ENCODE measurements at places on chromosomes 2 and 18.

DNA sequence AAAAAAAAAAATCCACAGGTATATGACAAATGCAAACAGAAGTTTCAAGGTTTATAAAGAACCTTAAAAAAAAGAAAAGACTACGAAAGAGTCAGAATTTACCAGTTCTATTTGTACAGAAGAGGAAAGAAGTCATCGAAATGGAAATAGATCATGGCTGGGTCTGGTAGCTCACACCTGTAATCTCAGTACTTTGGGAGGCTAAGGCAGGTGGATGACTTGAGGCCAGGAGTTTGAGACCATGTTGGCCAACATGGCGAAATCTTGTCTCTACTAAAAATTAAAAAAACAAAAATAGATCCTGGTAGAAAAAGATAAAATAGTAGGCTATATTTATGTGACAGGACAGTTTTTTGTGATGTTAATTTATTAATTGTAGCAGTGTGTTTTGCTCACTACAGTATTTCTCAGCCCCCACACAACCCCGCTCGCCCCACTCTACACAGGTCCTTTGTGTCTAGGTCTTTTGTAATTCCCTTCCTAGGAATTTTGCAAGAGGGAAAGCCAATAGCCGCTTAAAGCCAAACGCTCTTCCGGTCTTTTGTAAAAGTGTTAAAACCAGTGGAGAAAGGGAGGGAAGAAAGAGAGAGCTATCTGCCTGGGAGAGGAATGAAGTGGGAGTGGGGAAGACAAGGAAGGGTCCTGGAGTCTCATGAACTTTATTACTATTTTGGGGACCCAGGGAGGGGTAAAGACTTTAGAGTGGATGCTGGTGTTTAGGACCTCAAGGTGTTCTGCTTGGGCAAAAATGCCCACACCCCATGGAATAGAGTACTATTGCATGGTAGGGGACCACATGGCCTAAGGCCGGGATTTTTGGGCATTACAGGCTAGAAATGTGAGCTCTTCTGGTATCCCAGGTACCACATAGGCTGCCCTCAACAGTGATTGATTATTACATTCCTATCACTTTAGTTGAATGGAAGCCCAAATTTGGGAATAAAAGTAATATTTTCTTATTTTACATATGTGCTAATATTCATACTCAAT is 59.4 kb upstream of the XPO1 start:
- DNase-seq, result no peak

- no peak for DNase-seq
Measured at GRCh38 chr2:234996941-234997270, 45.1 kb downstream of the SH3BP4 start.

DNA sequence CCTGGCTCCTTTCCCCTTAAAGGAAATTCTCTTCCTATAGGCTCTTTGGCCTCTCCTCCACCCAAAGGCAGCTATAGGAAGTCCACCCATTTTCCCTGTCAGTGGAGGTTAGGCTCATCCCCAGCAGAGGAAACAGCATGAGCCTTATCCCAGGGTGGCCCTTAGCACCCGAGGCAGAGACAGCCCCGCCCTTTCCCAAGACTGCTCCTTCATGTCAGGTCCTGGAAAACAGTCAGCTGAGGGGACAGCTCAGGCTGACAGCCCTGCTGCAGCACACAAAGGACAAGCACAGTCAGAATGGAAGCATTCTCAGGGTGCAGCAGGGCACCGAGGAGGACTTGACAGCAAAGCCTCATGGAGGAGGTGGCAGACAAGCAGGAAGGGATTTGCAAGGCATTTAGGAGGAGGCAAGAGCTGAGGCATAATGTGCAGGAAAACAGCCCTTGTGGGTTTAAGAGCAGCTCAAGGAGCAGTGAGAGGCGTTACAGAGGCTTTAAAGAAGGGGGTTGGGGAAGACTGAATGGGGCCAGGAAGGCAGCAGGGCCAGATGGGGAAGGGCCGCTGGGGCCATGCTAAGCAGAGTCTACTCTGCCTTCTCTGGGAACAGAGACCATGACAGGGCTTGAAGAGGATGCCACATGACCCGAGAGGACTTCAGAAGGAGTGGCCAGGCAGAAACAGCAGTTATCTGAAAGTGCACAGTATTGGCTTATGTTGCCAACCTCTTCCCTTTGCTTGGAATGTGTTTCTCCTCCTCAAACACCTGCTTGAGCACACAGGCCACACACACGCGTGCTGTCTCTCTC is 216.6 kb downstream of the SH3BP4 start:
- DNase-seq, result no peak

- no peak for DNase-seq
Measured at GRCh38 chr2:15058015-15058720, 425.7 kb downstream of the LRATD1 start.

DNA sequence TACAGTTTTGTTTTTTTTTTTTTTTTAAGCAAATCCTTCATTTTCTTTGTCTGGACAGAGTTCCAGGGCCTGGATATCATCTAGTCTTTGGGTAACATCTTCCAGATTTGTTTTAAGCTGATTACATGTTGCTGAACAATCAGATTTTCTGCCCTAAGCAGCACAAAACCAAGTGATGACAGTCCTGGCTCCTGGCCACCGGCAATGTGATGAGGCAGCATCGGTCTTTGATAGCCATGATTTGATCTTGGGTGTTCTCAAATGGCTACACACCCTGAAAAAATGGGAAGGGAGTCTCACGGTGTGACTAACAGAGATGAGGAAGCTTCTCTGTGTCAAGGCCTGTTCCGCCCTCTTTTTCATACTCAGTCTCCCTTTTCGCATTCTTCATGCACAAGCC is 708.6 kb upstream of the ZEB2 start:
- no peak for DNase-seq

DNA sequence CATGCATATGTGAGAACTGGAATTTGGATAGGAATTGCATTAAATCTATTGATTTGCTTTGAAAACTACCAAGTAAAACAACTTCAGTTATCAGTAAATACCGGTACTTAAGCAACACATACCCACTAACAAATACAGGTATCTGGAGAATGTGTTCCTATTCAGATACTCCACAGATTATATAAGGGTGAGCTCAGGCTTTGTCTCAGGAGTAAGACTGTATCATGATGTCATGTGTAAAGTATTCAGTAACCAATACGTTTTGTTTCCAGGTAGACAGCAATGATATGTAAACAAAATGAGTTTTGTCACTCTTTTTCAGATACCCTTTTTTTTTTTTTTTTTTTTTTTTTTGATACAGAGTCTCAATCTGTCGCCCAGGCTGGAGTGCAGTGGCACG is 74.8 kb downstream of the DSC3 start:
- no peak for DNase-seq

DNA sequence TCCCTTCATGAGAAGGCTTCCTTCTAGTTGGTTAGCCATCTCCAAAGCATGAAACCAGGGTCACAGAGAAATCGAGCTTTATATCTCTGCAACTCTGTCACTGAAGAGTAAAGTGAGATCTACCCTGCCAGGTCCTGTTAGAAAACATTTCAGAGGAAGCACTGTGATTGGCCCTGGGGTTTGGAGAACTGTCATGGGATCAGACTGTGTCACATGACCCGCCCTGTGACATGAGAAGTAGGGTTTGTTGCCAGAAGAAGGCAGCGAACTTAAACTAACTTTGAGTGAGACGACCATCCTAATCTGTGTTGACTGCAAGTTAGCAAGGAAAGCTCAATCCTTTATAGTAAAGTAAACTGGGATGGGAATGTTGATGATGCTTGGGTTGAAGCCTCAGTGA is 55.5 kb downstream of the SLC9A2 start:
- DNase-seq, result no peak

DNA sequence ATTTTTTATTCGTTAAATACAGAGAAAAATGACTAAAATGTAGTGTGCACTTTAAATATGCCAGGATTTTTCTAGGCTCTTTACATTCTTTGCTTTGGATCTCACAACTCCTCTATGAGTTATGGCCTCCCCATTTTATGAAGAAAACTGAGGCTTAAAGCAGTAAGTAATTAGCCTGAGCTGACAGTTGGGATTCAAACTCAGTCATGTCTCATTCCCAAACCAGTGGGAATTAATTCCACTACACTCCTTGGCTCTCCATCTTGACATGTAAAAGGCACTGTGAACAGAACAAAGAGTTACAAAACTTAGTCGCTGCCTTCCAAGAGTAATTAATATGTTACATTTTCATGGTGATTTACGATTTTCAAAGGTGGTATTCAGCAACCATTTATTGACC is 351.9 kb downstream of the SATB2 start:
- DNase-seq, result no peak

Data from urinary bladder (tissue), 4 donors.